ENCODE measurements at places on chromosomes 7 and 10. TPM values are rescaled to one million over a fixed set of nuclear protein-coding genes. Genes with fewer than 3 reads are reported as not detected.

PNLIPRP2 gene
- total RNA-seq: not detected

MMP21 gene
- 0.69 TPM for total RNA-seq

SPDYE2 gene
- total RNA-seq: 0.16 TPM

UCN3 gene
- total RNA-seq: not detected

GALNT17 gene
- 27.0 TPM for total RNA-seq
